ENCODE measurements at places on chromosomes 2 and 18.

DNA sequence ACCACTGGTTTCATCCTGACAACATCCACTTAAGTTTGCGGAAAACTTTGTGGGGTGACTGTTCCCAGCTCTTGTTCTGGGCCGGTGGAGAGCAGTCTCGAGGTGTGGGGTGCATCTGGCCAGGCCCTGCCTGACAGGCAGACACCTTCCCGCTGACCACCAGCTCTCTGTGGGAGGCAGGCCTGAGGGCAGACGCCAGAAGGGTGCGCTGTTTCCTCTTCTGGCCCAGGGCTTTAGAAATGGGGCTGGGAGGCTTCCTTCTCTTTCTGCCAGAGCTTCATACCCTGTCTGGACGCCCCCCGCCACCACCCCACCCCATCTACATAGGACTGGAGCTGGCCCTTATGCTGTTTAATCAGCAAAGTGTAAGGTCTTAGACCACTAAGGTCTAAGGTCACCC, 263.8 kb downstream of the LOXHD1 start:
- DNase-seq: no peak

DNA sequence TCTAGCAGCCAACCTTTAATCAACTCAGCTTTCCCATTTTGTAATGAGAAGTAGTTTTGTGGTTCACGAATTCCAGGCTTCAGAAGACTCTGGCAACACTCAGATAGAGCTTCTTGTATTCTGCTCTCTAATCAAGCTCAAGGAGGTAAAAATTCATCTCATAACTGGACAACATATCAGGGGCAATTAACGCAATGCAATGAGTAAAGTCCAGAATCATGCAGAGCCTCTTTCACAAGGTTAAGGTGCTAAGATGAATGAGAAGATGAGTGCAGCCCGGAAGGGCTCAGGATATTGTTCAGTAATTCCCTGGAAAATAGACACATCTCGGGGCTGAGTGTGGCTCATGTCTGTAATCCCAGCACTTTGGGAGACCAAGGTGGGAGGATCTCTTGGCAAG, 527.7 kb downstream of the SOX11 start:
- DNase-seq: no peak

GRCh38 chr2:170922634-170923494, 6.2 kb upstream of the GORASP2 start:
- no peak for DNase-seq

GRCh38 chr2:203361922-203362321, 33.7 kb downstream of the ABI2 start:
- DNase-seq: no peak

DNA sequence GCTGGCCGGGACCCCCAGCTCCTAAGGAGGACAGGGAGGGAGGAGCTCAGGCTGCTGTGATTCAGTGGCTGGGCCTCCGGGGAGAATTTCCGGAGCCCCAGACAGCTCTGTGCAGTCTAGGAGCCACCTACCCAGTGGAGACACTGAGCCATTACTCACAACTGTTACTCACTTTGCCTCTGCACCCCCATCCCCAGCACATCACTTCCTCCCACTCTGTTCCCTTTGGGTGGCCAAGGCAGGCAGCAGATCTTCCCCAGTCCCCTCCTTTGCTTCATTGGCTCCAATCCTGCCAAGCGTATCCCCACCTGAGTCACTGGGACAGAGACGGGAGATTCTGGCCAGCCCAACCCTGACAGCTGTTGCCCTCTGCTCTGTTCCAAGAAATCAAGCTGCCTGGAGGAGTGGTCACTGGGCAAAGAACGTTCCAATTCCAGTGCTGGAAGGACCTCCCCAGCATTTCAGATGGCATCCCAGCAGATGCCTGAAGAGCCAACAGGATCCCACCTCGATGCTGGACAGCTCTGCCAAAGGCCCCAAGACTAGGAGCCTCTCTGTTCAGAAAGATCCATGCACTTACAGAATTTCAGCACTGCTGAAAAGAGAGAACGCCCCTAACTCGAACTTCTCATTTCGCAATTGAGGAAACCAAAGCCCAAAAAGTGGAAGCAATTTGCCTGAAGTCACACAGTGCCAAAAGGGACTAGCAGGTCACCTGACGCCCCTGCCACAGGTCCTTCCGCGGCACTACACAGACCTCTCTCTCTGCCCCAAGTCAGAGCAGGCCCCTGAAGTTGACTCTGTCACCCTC, 68.3 kb downstream of the TNS1 start:
- no peak for DNase-seq

- no peak for DNase-seq
Observed at GRCh38 chr2:101185085-101185484, 33.9 kb upstream of the TBC1D8 start.

GRCh38 chr18:2854875-2855274, 8.1 kb downstream of the EMILIN2 start:
- DNase-seq: no peak

GRCh38 chr2:12684471-12684936, 32.2 kb upstream of the TRIB2 start:
- no peak for DNase-seq

DNA sequence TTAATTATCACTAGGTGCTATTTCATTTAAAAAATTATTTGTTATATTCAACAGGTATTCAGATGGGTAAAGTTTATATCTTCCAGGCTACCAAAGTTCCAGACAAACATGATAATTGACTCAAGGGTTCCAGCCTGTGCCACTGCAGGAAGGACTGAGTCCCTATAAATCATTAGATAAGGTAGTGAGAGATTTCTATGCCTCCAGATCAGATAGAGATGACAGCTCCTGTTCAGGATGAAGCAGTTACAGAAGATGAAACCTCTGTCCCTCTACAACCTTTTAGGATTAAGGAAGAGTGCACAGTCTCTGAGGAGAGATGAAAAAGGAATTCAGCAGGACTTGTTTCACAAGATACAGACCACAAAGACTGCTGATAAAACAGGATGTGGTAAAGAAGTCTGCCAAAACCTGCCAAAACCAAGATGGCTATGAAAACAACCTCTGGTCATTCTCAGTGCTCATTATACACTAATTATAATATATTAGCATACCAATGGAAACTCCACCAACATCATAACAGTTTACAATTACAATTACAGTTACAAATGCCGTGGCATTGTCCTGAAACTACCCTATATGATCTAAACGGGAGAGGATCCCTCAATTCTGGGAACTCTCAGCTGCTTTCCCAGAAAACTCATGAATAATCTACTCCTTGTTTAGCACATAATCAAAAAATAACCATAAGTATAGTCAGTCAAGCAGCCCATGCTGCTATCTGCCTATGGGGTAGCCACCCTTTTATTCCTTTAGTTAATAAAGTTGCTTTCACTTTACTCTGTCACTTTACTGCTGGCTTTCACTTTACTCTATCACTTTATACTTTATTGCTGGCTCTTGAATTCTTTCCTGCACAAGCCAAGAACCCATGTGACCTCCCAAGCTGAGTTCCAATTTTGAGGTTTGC, 288.5 kb downstream of the PDE11A start:
- no peak for DNase-seq

GRCh38 chr2:239302083-239302807, 98.6 kb downstream of the HDAC4 start:
- no peak for DNase-seq

DNA sequence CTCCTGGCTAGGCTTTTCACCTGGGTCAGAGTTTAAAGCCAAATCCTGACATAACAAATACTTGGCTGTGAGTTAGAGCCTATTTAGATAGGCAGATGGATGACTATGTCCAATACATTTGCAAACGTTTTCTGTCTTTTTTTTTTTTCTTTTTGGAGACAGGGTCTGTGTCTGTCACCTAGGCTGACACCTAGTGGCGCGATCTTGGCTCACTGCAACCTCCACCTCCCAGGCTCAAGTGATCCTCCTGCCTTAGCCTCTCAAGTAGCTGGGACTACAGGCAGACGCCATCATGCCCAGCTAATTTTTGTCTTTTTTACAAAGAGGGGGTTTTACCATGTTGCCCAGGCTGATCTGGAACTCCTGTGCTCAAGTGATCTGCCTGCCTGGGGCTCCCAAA, 124.8 kb downstream of the DYM start:
- no peak for DNase-seq

DNA sequence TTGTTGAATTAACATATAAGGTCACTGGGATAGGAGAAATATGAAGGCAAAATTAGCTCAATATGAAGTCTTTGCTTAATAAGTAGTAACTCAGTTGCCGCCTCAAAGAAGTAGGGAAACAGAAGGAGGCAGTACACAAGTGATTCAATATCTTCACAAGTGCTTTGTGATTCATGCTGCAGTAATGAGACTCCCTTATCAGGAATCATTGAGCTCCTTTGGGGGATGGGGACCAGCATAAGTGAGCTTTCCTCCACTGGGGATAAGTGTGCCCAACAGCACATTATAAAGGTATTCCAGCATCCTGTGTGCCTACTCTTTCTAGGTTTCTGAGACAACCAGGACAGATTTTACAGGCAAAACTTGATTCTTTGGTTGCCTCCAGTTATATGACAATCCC, 323.4 kb upstream of the UBE2E3 start:
- DNase-seq: no peak

DNA sequence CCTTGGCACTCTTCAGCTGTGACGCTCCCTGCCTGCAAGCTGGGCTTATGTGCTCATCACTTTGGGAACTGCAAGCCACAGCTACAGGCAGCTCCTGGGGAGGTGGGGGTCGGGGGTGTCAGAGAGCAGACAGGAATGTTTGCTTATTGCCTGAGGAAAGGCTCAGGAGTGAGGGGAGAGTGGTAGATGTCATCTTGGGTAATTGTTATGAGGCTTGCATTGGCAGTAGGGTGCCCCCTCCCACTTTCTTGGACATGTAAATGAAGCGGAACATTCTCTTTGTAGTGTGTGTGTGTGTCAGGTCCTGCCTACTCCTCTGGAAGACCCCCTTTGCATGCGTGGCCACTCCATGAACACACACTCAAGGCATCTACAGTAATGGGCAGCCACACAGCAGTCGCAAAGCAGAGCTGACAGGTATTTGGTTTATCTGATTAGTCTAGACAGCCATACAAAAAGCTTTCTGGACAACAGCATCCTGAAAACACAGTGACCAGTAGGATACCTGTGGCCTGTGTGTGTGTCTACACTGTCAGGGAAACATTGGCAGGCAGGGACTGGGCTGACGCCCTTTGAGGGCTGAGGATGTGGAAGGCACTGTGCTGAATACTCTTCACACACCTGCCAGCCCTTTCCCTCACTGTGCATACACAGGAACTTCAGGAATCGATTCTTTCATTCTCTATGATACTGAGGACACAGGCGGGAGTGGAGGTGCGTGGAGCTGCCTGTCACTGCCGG, 17.1 kb upstream of the MC2R start:
- DNase-seq: no peak

DNA sequence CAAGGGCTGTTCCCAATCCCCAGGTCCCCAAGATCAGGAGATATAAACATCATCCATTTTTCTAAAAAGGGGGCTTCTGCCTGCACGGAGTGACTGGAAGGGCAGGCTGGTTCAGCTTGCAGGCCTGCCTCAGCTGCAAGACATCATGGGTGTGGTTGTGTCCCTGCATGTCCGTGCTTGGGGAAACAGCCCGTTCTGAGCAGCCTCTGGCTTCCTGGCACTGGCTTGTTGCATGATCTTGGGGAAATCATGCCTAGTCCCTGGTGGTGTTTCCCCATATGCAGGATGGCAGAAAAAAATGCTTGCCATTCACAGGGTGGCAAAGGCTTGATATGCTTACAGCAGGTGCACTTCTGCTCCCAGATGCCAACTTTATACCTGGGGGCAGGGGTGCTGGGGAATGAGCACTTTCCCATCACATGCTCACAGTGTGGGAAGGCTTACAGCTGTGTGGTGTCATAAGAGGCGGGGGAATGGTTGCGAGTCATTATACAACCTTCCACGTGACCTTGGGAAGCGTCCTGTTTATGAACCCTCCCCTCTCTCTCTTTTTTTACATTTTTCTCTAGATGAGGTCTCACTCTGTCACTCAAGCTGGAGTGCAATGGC, 7.2 kb downstream of the PCARE start:
- no peak for DNase-seq

- DNase-seq: no peak
Observed at GRCh38 chr18:63208676-63209075, 110.9 kb downstream of the BCL2 start.

DNA sequence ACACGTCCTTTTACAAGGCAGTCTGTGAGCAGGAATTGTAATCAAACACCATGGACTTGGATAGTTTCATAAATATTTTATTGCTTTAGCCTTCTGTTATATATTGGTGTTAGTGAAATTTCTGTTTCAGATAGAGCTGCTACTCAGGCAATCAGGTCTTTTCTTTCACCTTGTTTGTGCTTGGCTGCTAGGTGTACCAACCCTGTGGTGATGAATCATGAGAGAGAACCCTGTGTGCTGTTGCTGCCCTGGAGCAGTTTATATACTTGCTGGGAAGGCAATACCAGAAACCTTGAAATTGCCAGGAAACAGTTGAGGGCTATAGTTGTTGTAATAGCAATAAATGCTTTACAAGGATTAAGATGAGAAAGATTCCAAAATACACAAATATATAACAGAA, 84.5 kb downstream of the FSHR start:
- DNase-seq: no peak

GRCh38 chr2:29448096-29448688, 333.0 kb downstream of the CLIP4 start:
- no peak for DNase-seq

DNA sequence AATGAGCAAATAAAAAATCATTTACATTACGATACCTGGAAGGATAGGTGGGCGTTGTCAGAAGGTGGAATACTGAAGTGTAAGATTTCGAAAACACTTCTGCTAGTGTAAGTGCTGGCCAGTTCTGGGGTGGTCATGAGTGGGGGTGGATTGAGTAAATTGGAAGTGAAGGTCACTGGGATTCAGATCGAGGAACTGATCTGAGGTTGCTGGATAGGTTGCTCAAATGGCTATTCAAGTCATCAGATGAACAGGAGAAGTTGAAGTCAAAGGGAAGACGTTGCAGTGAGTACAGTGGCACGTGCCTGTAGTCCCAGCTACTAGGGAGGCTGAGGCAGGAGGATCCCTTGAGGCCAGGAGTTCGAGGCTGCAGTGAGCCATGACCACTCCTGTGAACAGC, 95.7 kb downstream of the MALT1 start:
- no peak for DNase-seq

- DNase-seq: no peak
Observed at GRCh38 chr2:108128249-108128648, 111.5 kb upstream of the SULT1C3 start.

DNA sequence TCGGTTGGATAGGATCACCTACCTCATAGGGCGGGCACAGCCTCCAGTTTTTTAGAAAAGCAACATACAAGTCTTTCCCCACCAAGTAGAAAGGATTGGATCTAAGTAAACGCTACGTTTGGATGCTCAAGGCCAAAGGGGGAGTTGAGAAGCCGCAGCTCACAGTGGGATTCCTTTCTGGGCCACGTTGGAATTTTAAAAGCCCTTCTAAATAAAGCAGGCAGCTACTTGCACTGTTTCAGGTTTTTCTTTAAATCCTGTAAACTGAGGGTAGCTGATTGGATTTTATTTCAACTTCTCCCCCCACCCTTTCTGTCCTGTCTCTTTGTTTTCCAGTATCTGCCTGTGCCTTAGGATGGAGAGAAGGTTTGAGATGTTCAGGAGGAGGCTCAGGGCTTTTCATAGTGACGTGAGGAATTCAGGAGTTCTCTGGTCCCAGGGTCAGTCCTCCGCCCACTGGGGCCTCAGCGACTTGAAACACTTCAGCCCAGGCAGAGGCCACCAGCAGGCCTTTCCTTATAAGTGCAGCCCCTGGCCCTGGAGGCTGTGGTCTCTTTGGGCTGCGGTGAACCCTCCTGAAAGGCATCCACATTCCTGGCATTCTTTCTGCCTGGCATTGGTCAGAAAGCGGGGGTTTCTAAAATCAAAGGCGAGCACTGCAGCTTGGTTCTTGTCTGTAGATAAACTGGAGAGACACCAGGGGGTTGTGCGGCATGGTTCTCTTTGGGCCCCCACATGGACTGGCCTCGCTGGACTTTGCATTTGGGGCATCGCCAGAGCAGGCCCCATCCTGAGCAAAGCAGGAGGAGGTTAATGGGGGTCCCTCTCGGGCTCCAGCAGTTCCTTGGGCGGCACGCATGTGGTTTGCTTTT, 44.5 kb downstream of the SH3BP4 start:
- peak; percentile 20 for DNase-seq
